ENCODE measurements at places on chromosomes 3 and 15. TPM values are rescaled to one million over a fixed set of nuclear protein-coding genes. Genes with fewer than 3 reads are reported as not detected.

Gene AADACL2
- total RNA-seq = not detected

Gene STAC
- total RNA-seq = not detected

Gene LRRIQ4
- total RNA-seq = not detected

Gene DHFR2
- total RNA-seq = 7.4 TPM

Gene IL20RB
- total RNA-seq = not detected

Data from osteocyte (in vitro differentiated cells).